Activated CD8-positive, alpha-beta memory T cell treated with anti-CD3 and anti-CD28 coated beads for 1 hour (primary cell): ENCODE measurements at places on chromosomes 3 and 15.

DNA sequence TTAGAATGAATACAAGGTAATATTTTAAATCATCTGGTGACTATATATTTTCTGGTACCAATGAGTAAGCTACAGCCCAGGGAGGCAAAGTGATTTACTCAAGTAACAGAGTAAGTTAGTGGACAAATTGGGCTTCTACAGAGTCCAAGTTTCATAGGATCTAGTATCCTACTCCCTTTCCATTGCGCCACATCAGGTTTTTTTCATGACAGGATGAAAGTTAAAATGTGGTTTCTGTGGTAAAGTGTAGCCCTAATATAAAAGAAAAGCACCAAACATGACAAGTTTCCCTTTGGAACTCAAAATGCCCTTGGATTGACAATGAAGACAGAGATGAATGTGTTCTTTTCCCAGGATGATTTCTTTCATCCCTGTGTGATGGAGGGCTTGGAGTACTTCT, 350.8 kb upstream of the ZNF385D start:
- no peak for DNase-seq

DNA sequence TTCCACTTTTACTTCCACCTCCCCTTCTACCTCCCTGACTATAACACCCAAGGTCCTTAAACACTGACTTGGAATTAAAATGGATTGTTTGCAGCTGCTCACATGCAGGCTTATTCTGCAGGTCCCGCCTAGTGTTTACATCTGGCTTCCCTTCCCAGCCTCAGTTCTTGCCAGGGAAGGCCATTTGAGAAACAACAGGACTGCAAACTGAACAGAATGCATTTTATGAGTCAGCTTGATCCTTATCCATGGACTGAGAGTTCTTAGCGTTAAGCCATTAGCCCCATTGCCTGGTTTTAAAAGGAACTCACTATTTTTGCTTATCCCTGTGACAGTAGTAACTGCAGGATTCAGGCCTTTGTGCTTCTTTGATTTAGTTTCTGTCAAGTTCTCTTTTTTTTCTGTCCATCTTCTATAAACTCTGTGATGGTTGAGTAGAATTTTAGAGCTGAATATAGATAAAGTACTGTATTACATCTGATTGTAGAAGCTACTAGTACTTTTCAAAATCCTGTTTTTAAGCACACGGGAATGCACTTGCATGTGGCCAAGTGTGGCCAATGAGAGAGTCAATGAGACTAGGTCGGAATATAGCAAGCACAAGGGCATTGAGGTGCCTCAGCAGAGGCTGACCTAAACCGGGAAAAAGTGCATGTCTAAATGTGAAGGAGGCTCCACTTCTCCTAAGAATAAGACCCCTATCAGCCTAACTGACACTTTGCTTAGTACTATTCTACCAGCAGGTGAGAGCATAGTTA, 106.4 kb downstream of the TUSC7 start:
- no peak for DNase-seq

- DNase-seq: no peak
These were observed 400.0 kb upstream of the C2CD4B start for GRCh38 chr15:62564886-62565633.

DNA sequence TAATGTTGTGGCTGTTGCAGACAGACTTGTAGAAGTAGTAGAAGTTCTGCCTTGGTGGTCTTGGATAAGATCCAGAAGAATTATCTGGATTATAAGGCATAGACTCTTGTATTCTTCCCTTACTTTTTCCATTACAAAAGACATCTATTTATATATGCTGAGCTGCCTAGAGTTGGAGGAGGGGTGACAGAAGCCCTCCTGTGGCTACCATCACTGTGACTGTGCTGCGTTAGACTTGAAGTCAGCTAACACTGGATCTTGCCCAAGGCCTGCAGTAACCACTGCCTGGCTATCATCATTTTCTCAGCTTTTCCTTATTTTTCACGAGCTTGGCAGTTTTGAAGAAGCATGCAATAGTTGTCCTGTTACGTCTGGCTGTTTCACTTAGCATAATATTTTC, 684.8 kb upstream of the BCHE start:
- DNase-seq: no peak

- no peak for DNase-seq
These were observed 62.6 kb downstream of the MFSD1 start for GRCh38 chr3:158864492-158864891.

GRCh38 chr3:98027085-98027446, 8.0 kb downstream of the GABRR3 start:
- DNase-seq: no peak

DNA sequence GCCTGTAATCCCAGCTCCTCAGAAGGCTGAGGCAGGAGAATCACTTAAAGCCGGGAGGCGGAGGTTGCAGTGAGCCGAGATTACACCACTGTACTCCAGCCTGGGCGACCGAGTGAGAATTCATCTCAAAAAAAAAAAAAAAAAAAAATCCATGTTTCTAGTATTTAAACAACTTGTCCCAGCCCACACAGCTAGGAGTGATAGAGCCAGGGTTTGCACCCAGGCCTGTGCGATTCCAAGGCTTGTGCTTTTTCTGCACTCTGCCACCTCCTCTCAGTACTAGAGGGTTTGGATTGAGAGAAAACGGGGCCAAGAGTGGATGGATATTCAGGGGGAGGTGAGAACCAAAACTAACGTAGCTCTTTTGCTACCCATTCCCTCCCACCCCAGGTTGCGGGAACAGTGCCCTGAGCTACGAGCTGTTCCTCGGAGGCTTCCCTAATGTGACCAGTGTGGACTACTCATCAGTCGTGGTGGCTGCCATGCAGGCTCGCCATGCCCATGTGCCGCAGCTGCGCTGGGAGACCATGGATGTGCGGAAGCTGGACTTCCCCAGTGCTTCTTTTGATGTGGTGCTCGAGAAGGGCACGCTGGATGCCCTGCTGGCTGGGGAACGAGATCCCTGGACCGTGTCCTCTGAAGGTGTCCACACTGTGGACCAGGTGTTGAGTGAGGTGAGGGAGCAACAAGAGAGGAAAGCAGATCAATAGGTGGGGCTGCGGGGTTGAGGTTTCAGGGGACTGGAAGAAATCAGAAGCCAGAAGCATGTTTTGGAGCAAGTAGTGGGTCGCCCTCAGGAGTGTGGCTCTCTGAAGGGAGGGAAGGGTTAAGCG, 4.1 kb downstream of the CAMK2N2 start:
- DNase-seq: no peak

DNA sequence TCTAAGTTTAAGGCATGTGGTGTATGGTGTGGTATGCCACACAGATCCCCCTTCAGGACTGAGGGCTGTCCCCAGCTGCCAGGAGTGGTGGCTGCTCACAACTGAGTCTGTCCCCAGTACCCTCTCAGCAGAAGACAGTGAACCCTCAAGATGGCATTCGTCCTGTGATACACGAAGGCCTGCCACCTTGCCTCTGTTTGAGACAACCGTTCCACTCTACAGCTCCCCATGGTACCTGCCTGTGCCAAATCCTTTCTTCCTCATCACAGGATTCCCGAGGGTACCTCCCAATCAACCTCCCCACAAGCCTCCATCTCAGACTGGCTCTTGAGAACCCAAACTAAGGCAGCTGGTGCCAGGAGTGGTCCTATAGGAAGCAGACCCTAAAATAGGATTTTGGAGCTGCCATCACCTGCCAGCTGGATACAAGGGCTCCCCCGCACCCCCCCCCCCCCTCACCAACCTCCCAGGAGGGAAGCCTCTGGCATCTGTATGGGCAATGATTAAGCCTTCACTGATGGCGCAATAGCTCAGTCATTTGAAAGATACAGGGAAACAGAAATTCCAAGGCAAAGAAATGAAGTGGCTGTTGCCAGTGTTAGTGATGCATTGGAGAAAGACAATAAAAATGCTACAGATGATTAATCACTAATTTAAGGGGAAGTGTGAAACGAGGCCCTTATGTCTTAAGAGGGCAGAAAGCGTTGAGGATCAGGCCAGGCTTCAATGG, 230.0 kb upstream of the LYSMD4 start:
- DNase-seq: no peak

DNA sequence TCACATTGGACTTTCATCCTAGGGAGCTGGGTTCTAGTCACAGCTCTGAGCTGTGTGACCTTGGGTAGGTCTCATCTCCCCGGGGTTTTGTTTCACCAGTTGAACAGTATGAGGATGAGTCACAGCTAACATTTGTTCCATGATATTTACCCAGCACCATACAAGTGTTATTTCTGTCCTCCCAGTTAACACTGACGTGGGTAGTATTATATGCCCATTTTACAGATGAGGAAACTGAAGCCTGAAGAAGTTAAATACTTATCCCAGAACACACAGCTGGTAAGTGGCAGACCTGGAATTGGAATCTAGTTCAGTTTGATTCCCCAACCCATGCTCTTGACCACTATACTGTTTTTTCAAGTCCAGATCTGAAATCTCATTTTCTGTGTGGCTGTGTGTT, 908 bp upstream of the RARB start:
- DNase-seq: no peak

DNA sequence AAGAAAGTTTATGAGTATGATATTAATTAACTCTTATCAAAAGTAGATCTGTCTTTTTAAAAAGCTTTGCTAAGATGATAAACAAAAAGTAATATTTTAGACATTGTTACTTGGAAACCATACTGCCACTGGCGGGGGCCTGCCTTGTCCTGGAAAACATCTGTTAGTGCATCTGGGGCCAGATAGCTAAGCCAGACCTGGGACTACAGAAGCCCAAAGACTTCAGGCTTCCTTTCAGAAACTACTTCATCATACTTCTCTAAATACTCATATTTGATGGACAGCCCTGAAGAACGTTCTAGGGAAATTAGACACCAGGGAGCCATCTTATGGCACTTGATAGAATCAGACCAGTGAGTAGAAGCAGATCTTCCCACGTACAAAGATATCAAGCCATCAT, 795.4 kb upstream of the SEMA6D start:
- no peak for DNase-seq

- DNase-seq: no peak
These were observed 300.4 kb upstream of the STT3B start for GRCh38 chr3:31232055-31233025.

DNA sequence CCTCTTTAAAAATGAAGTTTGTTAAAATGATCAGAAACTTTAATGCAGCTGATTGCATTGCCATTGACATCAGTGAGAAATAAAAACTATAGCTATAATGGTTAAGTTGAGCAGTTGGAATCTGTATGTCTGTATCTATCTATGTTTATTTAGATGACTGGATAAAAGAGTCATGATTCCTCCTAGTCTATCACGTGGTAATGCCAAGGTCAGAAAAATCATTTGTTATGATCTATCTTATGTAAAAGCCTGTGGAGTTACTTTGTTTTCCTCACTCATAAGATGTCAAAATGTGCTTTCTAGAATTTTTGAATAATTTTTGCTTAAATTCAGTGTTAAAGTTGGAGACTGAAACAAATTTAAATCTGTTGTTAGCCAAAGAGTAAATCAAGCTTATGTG, 63.3 kb downstream of the MBNL1 start:
- DNase-seq: no peak

DNA sequence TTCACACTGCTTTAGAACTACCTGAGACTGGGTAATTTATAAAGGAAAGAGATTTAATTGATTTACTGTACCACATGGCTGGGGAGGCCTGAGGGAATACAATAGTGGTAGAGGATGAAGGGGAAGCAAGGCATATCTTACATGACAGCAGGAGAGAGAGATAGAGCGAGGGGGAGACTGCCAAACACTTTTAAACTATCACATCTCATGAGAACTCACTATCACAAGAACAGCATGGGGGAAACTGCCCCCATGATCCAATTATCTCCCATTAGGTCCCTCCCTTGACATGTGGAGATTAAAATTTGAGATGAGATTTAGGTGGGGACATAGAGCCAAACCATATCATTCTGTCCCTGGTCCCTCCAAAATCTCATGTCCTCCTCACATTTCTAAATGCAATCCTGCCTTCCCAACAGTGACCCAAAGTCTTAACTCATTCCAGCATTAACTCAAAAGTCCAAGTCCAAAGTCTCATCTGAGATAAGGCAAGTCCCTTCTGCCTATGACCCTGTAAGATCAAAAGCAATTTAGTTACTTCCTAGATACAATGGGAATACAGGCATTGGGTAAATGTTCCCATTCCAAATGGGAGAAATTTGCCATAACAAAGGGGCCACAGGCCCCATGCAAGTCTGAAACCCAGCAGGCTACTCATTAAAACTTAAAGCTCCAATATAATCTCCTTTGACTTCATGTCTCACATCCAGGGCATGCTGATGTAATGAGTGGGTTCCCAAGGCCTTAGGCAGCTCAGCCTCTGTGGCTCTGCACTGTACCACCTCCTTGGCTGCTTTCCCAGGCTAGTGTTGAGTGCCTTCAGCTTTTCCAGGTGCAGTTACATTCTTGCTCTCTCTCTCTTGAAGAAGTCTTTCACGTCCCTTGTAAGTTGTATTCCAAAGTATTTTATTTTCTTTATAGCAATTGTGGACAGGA, 481.7 kb upstream of the TGFBR2 start:
- no peak for DNase-seq

- DNase-seq: no peak
These were observed 29.4 kb upstream of the AP3B2 start for GRCh38 chr15:82739086-82739485.
